CD4-positive, alpha-beta memory T cell (primary cell): ENCODE measurements at places on chromosomes 4 and X. TPM values are rescaled to one million over a fixed set of nuclear protein-coding genes. Genes with fewer than 3 reads are reported as not detected.

The PPP1R2C gene
- total RNA-seq = not detected

The NXF2 gene
- not detected for total RNA-seq

The TMSB15A gene
- total RNA-seq = not detected

DNA sequence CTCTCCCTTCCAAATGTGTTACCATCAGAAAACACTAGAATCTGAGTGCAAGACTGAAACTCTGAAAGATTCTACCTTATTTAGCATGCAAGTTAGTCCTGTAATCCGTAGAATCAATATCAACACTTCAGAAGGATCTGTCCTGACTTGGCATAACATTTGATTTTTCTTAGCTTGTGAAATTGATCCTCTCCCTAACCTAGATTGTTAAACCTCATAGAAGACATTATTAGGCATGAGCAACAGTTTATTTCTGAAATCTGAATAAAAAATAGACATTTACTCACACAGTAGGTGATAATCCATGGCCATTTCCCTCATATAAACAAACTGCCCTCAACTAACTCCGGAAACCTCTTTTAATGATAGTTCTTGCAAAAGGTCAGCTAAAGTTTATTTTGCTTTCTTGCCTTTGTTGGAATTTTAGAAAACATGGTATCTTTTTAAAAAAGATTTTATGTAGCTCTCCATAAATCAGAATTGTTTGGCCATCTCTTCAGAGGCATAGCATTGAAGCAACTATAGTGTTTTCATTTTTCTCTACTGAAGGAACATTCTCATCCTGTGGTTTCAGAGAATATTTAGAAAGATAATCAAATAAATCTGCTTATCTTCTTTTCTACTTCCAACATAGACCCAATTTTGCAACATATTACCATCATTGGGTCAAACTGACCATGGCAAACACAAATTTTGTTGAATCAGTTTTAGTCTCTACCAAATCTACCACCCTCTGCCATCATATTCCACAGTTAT lies 38.5 kb upstream of the PDLIM5 start:
- DNase-seq = no peak

DNA sequence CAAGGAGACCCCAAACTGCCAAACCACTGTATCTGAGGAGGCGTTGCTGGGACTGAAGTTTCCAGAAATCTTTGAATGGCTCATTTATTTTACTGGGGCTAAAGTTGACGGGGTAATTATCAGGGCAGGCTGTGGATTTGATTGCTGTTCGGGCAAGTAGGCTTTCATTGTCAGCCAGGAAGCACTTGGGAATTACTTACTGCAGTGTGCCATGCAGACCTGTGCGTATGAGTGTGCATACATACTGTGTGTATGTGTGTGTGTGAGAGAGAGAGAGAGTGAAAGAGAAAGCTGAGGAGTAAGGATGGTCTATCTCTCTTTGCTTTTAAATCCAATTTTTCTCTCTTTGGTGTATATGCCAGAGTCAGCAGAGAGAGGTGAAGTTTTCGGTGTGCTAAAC lies 122.7 kb downstream of the NPNT start:
- no peak for DNase-seq
